Progenitor cell of endocrine pancreas (in vitro differentiated cells): ENCODE measurements at places on chromosomes 4 and X.

DNA sequence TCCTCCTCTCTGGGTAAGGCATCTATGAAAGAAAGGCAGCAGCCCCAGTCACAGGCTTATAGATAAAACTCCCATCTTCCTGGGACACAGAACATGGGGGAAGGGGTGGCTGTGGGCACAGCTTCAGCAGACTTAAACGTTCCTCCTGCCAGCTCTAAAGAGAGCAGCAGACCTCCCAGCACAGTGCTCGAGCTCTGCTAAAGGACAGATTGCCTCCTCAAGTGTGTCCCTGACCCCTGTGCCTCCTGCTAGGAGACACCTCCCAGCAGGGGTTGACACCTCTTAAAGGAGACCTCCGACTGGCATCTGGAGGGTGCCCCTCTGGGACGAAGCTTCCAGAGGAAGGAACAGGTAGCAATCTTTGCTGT is 89.9 kb downstream of the EFHC2 start:
- DNase-seq, result no peak

DNA sequence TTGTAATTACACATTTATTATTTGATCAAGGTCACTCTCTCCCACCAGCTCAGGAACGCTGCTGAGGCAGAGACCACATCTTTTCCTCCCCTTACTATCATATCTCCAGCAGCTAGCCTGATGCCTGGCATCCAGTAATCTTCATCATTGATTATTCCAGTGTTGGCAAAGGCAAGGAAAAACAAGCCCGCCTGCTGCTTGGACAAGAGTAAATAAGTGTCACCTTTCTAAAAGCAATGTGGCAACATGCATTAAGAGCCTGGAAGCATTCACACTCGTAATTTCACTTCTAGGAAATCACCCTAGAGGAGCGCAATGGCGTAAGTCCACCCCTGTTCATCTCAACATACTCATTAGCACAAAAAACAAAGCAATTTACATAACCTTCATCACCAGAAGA is 54.8 kb downstream of the APLN start:
- no peak for DNase-seq

DNA sequence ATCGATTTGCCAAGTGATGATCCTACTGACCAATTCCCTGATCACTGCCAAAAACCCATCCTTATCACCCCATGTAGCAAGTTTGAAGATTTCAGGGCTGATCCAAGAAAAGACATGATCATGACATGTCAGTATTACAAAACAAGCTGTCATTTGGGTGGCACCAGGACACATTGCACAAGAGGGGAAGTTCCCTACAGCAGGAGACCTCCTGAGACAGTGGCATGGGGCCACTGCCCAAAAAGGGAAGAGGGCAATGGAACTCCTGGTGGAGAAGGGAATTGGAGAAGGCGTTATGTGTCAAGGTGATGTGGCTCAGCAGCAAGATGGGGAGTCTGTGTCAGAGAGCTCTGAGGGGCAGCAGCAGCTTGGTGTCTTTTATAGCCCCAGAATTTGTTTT is 43.4 kb downstream of the ZNF182 start:
- DNase-seq, result no peak

GRCh38 chr4:26787461-26788340 is 72.9 kb upstream of the STIM2 start:
- DNase-seq, result no peak

GRCh38 chr4:69073375-69073774 is 22.9 kb upstream of the UGT2B7 start:
- no peak for DNase-seq

- DNase-seq, result no peak
These were observed 74.4 kb upstream of the DDX3X start for GRCh38 chrX:41259516-41259915.

DNA sequence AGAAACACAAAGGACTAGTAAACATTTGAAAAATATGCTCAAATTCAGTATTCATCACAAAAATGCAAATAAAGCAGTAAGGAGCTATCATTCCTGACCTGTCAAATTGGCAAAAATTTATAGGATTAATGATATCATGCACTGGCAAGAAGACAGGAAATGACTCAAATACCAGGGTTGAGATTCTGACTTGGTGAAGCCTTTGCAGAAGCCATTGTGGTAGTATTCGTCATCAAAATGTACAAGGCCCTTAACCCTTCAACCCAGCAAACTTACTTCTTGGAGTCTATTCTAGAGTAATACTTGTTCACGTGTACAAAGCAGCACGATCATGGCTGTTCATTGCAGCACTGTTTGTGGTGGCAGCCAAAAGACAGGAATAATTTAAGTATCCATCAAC is 132.4 kb downstream of the ENOX2 start:
- no peak for DNase-seq

DNA sequence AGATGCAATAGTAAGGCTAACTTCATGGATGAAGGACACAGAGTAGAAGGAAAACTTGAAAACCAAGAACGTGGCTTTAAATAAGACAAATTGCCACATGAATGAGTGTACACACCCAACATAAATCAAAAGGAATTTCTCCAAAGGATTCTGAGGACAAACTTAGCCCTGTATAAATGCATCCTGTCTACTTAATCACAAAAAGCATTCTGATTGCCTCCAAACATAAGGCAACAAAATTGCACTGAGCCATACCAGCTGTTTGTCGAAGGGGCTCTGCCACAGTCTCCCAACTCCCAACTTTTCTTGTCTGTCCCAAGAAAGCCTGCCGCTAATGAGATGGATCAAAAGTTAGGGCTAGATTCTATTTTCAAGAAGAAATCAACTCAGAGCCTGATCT is 194.3 kb downstream of the SOWAHB start:
- no peak for DNase-seq

DNA sequence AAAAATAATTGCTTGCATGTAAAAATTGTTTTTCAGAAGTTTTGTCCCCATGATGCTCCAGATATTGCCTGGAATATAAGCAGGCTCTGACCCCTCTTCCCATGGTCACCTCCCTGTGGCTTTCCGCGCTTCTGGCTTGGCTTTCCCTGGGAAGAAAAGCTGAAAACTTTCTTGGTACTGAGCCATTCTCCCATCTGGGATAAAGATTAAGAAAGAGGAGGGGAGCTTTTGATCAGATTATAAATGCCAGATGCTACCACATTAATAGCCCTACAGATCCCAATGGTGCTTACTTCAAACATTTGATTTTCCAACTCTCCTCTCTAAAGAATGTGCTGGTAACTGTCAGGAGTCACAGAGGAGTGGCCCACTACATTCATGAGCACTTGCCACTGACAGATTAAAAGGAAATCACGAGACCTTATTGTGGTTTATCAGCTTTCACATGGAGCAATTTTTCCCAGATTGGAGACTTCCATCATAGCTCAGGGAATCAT is 54.4 kb upstream of the GAB1 start:
- DNase-seq, result no peak

DNA sequence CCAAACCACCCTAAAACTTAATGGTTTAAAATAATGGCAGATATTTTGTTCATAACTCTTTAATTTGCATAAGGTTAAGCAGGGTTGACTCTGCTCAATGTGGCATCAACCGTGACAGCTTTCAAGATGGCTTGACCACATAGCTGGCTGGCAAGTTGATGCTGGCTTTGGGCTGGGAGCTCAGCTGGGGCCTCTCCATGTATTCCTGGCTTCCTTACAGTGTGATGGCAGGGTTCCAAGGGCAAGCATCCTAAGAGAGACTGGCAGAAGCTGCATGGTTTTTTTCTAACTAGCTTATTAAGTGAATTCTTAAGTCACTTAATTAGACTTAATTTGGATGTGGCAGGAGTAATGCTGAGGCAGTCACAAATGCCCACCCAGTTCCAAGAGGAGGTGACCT is 4.5 kb downstream of the RP2 start:
- no peak for DNase-seq

GRCh38 chr4:103074744-103075434 is 1.7 kb downstream of the SLC9B2 start:
- DNase-seq, result no peak

DNA sequence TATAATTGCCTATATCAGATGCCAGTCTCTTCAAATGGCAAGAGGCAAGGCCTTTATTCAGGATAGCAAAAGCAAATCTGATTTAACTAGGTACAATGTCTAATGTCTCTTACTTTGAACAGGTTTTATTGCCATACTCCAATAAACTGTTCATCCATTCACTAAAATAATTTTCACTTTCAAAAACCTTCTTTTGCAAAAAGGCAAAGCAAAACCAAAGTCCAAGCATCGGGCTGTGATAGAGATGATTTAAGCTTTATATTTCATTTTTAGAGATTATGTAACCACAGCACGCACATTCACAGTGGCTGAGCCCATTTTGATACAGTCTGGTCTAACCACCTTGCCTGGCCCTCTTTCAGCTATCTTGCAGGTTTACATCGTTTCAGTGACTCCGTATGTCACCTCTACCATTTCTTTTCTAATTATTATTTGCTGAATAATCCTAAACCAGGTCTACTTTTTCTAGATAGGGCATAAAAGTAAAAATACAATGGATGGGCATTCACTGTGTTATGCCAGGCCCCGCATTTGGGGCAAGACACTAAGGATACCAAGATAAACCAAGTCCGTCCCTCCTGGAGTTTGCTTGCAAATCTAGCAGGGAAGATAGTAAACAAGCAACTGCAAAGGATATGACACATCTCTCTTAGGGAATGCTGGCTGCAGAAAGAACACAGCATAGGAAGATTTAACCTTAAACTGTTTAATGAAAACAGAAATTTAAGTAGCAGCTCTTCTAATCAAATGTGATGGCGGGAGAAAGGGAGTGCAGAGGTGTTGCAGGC is 1.8 kb downstream of the CASP3 start:
- DNase-seq, result no peak

- DNase-seq, result no peak
These were observed 1263.6 kb upstream of the ADGRL3 start for GRCh38 chr4:59936566-59936965.

DNA sequence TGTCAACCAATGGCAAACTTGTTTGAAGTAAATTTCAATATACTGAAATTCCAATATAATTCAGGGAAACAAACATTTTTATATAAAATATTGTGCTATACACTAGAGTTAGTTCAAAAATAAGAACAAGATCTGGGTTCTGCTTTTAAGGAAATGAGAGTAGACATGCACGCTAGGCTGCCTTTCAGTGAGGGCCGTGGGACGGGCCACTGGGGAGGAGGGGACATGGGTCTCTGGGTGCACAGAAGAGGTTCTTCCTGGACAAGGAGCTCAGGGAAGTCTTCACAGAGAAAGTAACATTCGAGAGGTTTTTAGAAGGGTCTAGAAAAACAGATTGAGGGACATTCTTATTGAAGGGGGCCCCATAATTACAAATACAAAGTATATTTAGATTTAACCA is 64.4 kb downstream of the SHROOM3 start:
- no peak for DNase-seq

DNA sequence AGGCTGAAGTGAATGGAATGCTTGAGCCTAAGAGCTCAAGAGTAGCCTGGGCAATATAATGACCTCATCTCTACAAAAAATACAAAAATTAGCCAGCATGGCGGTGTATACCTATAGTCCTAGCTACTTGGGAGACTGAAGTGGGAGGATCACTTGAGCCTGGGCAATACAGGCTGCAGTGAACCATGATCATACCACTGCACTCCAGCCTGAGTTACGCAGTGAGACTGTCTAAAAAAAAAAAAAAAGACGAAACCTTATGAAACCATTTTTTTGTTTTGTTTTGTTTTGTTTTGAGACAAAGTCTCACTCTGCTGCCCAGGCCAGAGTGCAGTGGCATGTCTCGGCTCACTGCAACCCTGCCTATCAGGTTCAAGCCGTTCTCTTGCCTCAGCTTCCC is 36.9 kb downstream of the TLR10 start:
- no peak for DNase-seq

- DNase-seq, result no peak
These were observed 127.6 kb upstream of the GATB start for GRCh38 chr4:151888367-151888866.

DNA sequence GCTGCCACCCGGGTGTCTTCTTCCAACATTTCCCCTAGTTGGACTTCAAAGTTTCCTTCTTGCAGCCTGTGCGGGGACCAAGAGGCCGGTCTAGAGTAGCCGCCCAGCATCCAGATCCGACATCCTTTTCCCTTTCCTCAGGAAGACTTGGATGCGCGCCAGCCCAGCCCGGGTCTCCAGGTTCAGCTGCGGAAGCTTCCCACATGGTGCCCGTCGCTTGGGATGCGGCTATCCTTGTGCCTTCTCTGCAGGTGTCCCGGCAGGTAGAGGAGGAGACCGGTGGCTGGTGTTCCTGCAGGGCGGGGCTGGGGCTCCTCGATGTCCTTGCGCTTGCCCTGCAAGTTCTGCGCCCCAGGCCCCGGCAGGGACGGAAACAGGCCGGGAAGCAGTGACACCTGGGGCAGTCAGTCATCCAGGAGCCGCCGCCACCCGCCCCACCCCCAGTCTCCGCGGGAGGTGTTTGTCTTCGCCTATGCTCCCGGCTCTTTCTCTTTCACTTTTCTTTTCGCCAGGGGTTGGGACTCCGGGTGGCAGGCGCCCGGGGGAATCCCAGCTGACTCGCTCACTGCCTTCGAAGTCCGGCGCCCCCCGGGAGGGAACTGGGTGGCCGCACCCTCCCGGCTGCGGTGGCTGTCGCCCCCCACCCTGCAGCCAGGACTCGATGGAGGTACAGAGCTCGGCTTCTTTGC is at the start of gene IL15:
IL15 (plus strand) TSS at position 502 of the 689 bp plus-strand sequence. CDS start 82,882 bp downstream, outside the sequence.
- peak; percentile 31 for DNase-seq

GRCh38 chr4:118953276-118953675 is 64.6 kb downstream of the SYNPO2 start:
- no peak for DNase-seq

GRCh38 chr4:47650584-47651130 is 165.6 kb downstream of the ATP10D start:
- DNase-seq, result no peak

DNA sequence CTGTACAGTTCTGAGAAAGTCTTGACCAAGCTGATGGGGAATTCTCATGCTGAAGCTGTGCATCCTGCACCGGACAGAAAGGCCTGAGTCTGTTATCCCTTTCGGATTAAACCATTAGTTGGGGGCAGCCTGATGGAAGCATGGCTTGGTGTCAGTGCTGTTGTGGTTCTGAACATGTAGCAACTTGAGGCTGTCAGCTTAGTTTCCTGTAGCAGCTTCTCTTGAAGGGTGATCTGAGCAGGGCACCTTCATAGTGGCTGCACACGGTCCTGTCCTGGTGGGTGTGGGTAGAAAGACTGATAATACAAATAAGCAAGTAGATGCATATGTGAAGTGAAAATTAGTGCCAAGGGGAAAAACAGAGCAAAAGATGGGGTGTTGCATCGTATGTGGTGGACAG is 11.7 kb downstream of the KIAA0232 start:
- DNase-seq, result no peak

GRCh38 chr4:68654946-68655721 is 15.3 kb downstream of the UGT2B15 start:
- DNase-seq, result no peak

- no peak for DNase-seq
These were observed 396.2 kb upstream of the F9 start for GRCh38 chrX:139134316-139134715.

- no peak for DNase-seq
These were observed 5.1 kb upstream of the PRDX4 start for GRCh38 chrX:23662187-23662586.

- no peak for DNase-seq
These were observed 21.7 kb upstream of the DCLK2 start for GRCh38 chr4:150056569-150056968.

- DNase-seq, result no peak
These were observed 282.7 kb downstream of the PPP3CA start for GRCh38 chr4:101064541-101065180.

GRCh38 chr4:150962245-150962644 is 52.8 kb downstream of the LRBA start:
- no peak for DNase-seq
